Cardiac atrium fibroblast (primary cell): ENCODE measurements at places on chromosomes 16 and 17. TPM values are rescaled to one million over a fixed set of nuclear protein-coding genes. Genes with fewer than 3 reads are reported as not detected.

The TP53TG3 gene
- total RNA-seq, result not detected in 2 replicates

The ZG16 gene
- not detected in 2 replicates for total RNA-seq

The KRTAP4-9 gene
- total RNA-seq, result not detected in 2 replicates

The ADAD2 gene
- not detected in 2 replicates for total RNA-seq

The SLC47A1 gene
- total RNA-seq, result 3.4 and 9.6 TPM in 2 replicates

The ARHGAP23 gene
- 27.4 and 30.3 TPM in 2 replicates for total RNA-seq

The FTO gene
- total RNA-seq, result 82.3 and 96.6 TPM in 2 replicates

The CCL3 gene
- not detected in 2 replicates for total RNA-seq

The GFAP gene
- not detected in 2 replicates for total RNA-seq

The GPT2 gene
- 25.8 and 31.9 TPM in 2 replicates for total RNA-seq

The SLC52A1 gene
- 0.18 TPM in 1 of 2 replicates, not detected in the other for total RNA-seq

The TSPOAP1 gene
- 0.32 TPM in 1 of 2 replicates, not detected in the other for total RNA-seq

The HOXB9 gene
- total RNA-seq, result not detected in 2 replicates

The GPR142 gene
- total RNA-seq, result not detected in 2 replicates

The CCL2 gene
- total RNA-seq, result 212 and 757 TPM in 2 replicates

The KRT35 gene
- not detected in 2 replicates for total RNA-seq

The ZNF423 gene
- 17.3 and 22.7 TPM in 2 replicates for total RNA-seq

The KCTD19 gene
- total RNA-seq, result not detected in 2 replicates

The KRT32 gene
- total RNA-seq, result not detected in 2 replicates

The ALDH3A1 gene
- total RNA-seq, result 1.1 TPM in 1 of 2 replicates, not detected in the other

The SLFN14 gene
- not detected in 2 replicates for total RNA-seq

The MT3 gene
- 0.81 TPM in 1 of 2 replicates, not detected in the other for total RNA-seq

The HSPB9 gene
- total RNA-seq, result not detected in 2 replicates

The LITAFD gene
- total RNA-seq, result 2.5 TPM in 1 of 2 replicates, not detected in the other

The KRTAP1-5 gene
- total RNA-seq, result not detected in 2 replicates

The TLK2 gene
- total RNA-seq, result 21.7 and 22.7 TPM in 2 replicates

The TBX6 gene
- total RNA-seq, result under 0.01 TPM in 1 of 2 replicates, not detected in the other

The CCT6B gene
- total RNA-seq, result 0.54 and 2.4 TPM in 2 replicates

The DNAAF8 gene
- 0.97 and 1.1 TPM in 2 replicates for total RNA-seq

The DNAI2 gene
- total RNA-seq, result not detected in 2 replicates

The SOST gene
- total RNA-seq, result not detected in 2 replicates

The CFDP1 gene
- 24.6 and 39.2 TPM in 2 replicates for total RNA-seq

The PYDC1 gene
- not detected in 2 replicates for total RNA-seq

The OR1A1 gene
- total RNA-seq, result not detected in 2 replicates

The SOCS7 gene
- total RNA-seq, result 6.3 and 13.4 TPM in 2 replicates

The PROCA1 gene
- under 0.01 TPM in 1 of 2 replicates, not detected in the other for total RNA-seq

The ZNRF1 gene
- total RNA-seq, result 16.6 and 22.8 TPM in 2 replicates

The CD68 gene
- 19.3 and 30.1 TPM in 2 replicates for total RNA-seq

The METTL2A gene
- total RNA-seq, result 8.7 and 11.3 TPM in 2 replicates

The CPNE7 gene
- total RNA-seq, result 0.81 and 4.3 TPM in 2 replicates

The PGP gene
- total RNA-seq, result 7.6 and 12.6 TPM in 2 replicates

The GAA gene
- total RNA-seq, result 83.4 and 90.3 TPM in 2 replicates
